Esophagus squamous epithelium (tissue), 5 donors: ENCODE measurements at places on chromosomes 5 and 9.

GRCh38 chr9:96327694-96328352 is 25.8 kb upstream of the HSD17B3 start:
- no peak for DNase-seq

- no peak for DNase-seq
These were observed 3.8 kb upstream of the SHC3 start for GRCh38 chr9:89182369-89182768.

GRCh38 chr5:155878991-155879575 is 447.9 kb upstream of the SGCD start:
- no peak for DNase-seq

GRCh38 chr9:14542071-14542470 is 151.2 kb downstream of the ZDHHC21 start:
- DNase-seq, result no peak

- DNase-seq, result no peak
These were observed 96.5 kb downstream of the PPARGC1B start for GRCh38 chr5:149826574-149826973.

DNA sequence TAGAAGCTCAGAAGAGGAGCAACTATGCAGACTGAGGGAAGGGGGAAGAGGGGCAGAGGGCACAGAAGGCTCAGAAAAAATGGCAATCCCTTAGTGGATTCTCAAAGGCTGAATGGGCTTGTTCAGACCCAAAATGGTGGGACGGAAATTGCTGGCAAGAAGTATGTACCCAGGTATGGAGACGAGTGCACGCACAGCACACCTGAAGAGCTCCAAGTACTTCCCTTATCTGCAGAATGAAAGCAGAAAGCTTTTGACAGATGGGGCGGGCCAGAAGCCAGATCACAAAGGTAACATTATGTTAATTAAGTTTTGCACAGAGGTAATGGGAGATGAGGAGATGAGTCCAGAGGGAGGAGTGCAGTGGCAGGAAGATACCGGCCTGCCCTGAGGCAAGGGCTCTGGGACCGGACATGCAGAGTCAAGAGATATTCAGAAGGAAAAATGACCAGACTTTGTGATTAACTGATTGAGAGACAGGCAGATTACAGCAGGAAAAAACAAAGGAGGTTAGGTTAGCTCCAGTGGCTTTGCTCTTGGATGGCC is 138.1 kb upstream of the PIK3R1 start:
- DNase-seq, result no peak

DNA sequence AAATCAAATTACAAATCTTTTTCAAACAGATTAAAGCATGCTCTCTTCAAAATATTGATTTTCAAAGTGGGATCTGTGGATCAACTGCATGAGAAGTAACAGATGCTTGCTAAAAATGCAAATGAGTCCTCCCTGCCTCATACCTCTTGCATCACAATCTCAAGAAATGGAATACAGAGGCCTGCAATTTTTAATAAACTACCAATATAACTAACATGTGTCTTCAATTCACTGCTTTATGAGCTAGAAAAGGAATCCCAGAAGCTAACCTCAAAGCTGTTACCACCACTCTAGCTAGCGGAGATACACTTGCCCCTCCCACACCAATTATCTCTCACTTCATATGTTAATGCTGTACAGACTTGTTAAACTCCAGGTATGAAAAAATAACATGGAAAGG is 9.6 kb downstream of the OR13C5 start:
- DNase-seq, result no peak

GRCh38 chr5:28810751-28811136 is 1772.4 kb upstream of the CDH9 start:
- DNase-seq, result no peak

DNA sequence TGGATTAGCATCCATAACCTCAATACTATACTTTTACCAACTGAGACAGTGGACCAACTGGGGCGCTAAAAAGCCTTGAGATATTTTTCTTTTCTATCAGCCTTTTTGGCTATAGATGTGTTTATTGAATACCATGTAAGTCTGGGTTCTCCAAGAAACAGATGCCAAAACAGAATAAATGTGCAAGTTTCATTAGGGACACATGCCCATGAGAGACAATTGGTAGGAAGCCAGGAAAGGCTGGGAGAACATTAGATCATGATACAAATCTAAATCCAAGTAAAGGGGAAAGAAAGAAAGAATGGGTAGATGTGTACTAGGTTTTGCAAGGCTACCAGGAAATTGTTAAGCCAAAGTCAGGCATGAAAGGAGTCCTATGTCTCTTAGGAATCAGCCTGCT is 152.5 kb downstream of the KCTD16 start:
- no peak for DNase-seq
